ENCODE measurements at places on chromosomes 16 and 17.
A peak's percentile ranks its signal among the peaks of the same experiment; 100 is the strongest.

DNA sequence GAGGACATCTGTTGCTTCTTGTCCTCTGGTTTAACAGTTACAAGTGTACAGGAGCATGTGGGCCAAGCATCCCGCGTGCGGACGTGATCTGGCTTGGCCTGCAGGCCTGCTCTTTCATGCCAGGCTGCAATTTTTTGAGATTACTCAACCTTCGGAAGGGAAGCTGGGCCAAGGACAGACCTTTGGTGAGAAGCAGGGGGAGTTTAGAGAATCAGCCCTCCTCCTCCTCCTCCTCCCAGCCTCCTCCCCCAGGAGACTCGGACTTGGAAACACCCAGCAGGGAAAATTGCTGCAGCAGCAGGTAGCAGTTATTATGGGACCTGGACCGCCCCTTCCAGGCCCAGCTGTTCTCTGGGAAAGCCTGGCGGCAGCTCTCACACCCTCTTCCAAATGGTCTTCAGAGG, 5.1 kb upstream of the KLHL36 start:
- peak; percentile 73 for DNase-seq

- DNase-seq: no peak
Measured at GRCh38 chr17:66551839-66552238, 249.4 kb downstream of the PRKCA start.

- DNase-seq: no peak
Measured at GRCh38 chr17:750431-751037, 1.5 kb downstream of the GEMIN4 start.

DNA sequence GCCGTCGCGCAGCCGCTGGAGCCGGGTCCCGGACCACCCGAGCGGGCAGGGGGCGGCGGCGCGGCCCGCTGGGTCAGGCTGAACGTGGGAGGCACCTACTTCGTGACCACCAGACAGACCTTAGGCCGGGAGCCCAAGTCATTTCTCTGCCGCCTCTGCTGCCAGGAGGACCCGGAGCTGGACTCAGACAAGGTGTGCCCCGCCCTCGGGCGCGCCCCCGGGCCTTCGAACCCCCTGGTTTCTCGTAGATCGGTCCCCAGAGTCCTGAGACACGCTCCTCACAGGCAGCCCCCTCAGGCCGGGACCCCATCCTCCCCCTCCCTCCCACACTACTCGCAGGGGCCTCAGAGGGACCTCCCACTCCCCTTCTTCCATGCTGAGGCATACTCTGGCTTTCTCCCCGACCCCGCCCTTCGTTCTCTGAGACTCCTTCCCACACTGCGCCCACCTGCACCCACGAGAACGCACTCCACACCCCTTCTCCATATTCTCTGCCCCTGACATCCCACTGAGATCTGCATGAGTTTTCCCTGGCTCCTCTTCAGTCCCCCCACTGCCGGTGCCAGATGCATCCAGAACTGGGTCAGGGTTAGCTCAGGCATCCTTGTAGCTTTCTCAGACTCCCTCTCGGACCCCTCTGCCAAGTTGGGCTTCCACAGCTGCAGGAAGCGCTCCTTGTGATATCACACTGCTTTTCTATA, 523 bp downstream of the KCTD2 start:
- no peak for DNase-seq

- DNase-seq: peak; percentile 56
Measured at GRCh38 chr17:69404399-69404798, 10.1 kb upstream of the MAP2K6 start.

- no peak for DNase-seq
Measured at GRCh38 chr17:67573987-67574657, 143.6 kb upstream of the NOL11 start.

GRCh38 chr16:311725-312124, 28.8 kb downstream of the PDIA2 start:
- no peak for DNase-seq

DNA sequence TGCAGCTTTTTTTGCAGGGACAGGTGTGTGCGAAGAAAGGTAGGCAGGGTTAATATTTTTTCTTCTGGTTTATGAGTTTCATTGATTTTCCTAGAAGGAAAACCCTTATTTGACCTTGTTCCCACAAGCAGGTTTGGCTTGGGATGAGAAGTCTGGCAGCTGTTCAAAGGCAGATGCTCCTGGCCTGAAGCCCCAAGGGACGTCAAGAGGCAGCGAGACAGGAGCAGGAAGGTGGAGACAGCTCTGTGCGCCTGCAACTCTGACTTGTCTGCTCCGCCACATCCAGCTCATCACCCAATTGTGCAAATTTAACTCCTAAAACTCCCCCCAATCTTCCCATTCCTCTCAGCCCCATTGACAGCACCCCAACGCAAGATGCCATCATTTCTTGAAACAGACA, 136.8 kb upstream of the XYLT1 start:
- no peak for DNase-seq

GRCh38 chr17:18321309-18321708, 6.2 kb downstream of the SMCR8 start:
- no peak for DNase-seq

- DNase-seq: peak; percentile 31
Measured at GRCh38 chr17:47257651-47258339, 4.2 kb downstream of the ITGB3 start.

- DNase-seq: no peak
Measured at GRCh38 chr17:62690168-62690897, 62.9 kb downstream of the MRC2 start.

- DNase-seq: peak; percentile 66
Measured at GRCh38 chr17:15262291-15263205, 2.6 kb downstream of the PMP22 start.

- no peak for DNase-seq
Measured at GRCh38 chr16:27251541-27252205, 16.9 kb downstream of the NSMCE1 start.

DNA sequence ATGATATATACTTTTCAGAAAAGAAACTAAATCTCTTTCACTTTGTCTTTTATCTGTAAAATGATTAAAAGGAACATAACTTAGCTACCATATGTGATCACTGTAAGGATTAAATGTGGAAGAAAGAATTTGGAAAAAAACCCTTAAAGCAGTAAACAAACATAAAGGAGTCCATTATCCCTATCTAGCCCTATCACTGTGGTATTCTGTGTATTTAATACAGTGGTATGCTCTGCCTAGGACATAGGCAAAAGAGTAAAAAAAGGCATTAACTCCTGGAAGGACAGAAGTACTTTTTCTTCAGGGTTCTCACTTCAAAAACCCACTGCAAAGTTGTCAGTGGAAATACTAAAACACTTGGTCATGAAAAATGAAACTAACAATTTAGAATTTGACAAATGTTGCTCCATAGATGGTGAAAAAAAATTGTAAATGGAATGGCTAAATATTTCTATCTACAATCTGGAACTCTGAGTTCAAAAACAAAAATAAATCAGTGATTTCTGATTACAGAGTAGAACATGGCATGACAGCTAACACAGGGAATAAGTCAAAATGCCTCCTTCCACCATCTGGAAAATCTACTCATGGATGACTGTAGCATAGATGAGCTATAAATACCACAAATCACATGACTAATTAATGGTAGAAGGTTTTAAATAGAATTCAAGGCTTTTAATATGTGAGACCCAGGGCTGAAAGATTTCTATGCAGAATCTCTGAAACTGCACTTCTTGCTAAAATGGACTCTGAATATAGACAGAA, 140.1 kb downstream of the ITFG1 start:
- no peak for DNase-seq

DNA sequence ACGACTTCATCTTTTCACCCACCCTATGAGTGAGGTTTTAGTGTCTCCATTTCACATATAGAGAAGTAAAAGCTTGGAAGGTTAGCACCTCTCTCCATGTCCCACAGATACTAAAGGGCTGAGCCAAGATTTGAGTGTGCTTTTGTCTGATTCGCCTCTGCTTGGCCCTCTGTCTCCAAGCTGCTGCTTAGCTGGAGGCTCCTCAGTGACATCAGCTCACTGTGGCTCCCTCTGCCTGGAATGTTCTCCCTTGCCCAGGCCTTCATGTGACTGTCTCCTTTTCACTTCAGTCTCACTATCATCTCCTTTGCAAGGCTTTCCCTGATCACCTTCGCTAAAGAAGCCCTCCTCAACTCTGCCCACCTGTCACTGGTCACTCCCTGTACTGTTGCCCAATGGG, 84.5 kb upstream of the HSBP1 start:
- no peak for DNase-seq

DNA sequence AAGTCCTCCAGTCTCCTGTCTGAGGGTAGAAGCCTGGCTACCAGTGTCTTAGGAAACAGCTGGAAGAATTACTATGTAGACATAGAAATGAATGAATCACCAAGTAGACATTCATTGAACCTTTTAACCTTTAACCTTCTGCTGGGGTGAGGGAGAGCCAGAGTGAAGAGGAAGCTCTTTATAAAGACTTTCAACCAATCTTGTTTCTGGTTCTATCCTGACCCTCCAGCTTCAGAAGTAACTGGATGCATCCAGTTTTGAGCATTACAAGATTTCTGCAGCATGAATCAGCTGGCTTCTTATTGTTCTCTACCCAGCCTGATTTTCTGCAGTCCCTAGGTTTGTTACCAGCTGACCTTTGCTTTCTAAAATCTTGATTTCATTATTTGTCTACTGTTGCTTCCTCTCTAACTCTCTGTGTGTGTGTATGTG, 8.5 kb downstream of the TEKT1 start:
- DNase-seq: no peak

GRCh38 chr16:64361753-64362152, 760.1 kb downstream of the CDH11 start:
- no peak for DNase-seq

DNA sequence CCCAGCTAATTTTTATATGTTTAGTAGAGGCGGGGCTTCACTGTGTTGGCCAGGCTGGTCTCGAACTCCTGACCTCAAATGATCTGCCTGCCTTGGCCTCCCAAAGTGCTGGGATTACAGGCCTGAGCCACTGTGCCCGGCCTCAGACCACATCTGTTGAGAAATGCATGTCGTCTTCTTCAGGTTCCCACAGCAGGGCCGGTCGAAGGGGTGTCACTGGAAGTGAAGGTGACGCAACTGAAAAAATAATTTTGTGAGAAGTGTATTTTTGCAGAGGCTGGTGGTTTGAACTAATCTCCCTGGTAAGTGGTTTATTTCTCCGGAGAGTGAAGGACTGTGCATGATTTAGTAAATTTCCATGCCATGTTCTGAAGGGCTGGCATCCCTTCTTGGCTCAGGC, 33.4 kb upstream of the IL34 start:
- DNase-seq: no peak

GRCh38 chr16:26524281-26524680, 542.4 kb upstream of the C16orf82 start:
- no peak for DNase-seq

- DNase-seq: no peak
Measured at GRCh38 chr17:37478187-37478586, 11.5 kb upstream of the DUSP14 start.

- DNase-seq: no peak
Measured at GRCh38 chr17:70313086-70313852, 143.9 kb downstream of the KCNJ2 start.

GRCh38 chr17:30964876-30965275, 6.0 kb upstream of the RNF135 start:
- no peak for DNase-seq

- no peak for DNase-seq
Measured at GRCh38 chr17:74807925-74808324, 31.8 kb upstream of the NAT9 start.

- DNase-seq: no peak
Measured at GRCh38 chr16:87638736-87639135, 36.4 kb downstream of the JPH3 start.

- no peak for DNase-seq
Measured at GRCh38 chr17:824378-824777, 42.2 kb downstream of the MRM3 start.

DNA sequence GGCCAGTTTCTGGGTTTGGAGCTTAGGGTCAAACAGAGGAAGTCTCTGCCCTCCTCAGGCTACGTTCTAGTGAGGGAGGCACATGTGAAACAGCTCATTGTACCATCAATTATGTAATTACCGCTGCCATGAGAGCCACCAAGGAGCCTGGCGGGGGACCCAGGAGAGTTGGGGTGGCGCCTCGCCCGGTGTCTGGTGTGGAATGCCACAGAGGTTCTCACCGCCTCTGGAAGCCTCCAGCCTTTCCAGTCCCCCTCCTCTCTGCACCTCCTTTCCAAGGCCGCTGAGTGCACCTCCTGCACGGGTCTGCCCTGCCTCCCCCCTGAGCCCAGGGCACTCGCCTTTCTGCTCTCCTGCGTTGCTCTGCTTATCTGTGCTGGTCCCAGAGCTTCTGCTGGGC, 51.4 kb downstream of the SREBF1 start:
- no peak for DNase-seq

DNA sequence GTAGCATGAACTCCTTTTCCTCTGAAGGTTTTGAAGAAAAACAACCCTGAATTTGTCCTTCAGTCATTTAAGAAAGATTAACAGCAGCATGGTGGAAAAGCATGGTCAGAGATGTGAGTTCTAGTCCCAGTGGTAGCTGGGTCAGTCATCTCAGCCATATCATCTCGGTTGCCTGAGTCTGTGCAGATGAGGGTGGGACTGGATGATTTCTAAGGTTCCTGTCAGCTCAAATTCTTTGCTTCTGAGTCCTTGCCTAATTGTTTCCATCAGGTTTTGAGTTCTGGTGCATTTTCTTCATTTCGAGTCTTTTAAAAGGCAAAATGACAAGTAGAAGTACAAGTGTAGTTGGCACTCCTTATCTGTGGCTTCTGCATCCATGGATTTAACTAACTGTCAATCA, 63.9 kb downstream of the TNRC6C start:
- DNase-seq: no peak

GRCh38 chr16:31107465-31107867, 720 bp upstream of the BCKDK start:
- DNase-seq: no peak

DNA sequence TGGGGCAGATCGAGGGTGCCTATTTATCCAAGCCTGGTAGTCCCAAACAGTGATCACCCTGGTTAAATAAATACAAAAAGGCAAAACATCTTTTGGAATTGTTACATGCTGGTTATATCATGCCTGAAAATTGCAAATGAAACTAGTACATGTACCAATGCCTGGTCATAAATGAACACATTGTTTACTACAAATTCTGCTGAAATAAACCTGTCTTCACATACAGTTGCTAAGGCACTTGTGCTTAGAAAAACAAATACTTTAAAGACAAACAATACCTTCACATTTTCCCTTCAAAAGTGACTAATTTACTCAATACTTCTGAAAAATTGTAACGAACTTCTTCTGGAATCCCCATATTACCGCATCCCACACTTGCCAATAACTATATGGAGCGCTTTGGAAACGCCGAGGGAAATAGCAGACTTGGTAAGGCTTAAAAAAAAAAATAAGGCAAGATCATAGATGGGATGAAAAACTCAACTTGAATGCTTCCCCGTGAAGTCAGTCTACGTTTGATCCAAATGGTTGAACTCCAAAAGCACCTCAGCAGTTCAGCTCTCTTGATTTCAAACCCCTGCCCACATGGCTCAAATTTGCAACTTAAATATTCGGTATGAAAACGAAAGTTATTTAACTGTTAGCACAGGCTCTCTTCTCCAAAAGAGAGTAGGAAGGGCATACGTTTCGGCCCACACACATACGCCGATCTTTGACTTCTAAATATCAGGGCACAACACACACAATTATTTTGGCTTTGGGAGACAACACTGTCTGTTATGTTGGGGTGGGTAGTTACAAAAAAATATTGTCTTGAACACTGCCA, 264.5 kb downstream of the NTN1 start:
- no peak for DNase-seq

- DNase-seq: no peak
Measured at GRCh38 chr16:9122969-9123368, 31.5 kb downstream of the HAPSTR1 start.

GRCh38 chr16:56986361-56986760, 3.0 kb upstream of the NLRC5 start:
- no peak for DNase-seq

- DNase-seq: peak; percentile 29
Measured at GRCh38 chr16:55672471-55672870, 16.7 kb downstream of the SLC6A2 start.

Data from fibroblast of skin of left biceps (primary cell).